Astrocyte (in vitro differentiated cells and primary cell): ENCODE measurements at places on chromosomes 6 and 20.

- DNase-seq: no peak
Measured at GRCh38 chr6:154537511-154538325, 27.2 kb upstream of the CNKSR3 start.

GRCh38 chr20:53944796-53945195 is 125.6 kb downstream of the BCAS1 start:
- DNase-seq: no peak

DNA sequence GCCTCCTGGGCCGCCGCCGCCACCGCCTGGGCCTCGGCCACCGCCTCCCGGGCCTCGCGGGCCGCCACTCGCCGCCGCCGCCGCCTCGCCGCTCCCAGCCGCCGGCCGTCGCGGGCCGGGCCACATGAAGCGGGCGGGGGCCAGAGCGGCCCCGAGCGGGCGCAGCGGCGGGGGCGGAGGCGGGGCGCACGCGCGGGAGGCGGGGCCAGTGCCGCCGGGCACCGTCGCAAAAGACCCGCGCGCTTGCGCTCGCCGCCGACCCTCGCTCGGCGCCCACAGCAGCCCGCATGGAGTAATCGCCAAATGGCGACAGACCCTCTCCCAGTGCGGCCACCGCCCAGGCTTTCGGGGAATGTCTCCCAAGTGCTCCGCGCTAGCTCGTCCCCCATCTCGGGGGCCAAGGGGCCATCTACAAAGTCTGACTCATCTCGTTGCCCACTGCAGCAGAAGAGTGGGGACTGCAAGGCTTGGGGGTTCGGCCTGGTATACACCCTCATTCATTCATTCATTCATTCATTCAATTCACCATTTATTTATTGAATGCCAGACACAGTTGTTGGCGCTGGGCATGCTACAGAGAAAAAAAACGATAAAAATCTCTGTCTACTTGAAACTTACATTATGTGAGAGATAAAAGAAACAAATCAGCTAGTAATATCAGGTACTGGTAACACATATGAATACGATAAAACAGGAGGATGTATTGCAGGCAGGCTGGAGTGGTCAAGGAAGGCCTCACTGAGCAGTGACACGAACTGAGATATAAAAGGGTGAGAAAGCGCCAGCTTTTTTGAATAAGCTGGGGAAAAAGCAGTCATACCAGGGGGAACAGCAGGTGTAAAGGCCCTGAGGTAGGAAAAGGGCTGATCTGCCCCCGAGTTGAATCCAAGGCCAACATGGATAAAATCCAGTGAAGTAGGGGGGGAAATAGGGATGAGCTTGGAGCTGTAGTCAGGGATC is at the start of gene B4GALT5:
Gene B4GALT5, minus strand, starts transcription at position 126 of the 960 bp plus-strand sequence. CDS start 188 bp downstream, outside the sequence.
- DNase-seq: peak; percentile 40

DNA sequence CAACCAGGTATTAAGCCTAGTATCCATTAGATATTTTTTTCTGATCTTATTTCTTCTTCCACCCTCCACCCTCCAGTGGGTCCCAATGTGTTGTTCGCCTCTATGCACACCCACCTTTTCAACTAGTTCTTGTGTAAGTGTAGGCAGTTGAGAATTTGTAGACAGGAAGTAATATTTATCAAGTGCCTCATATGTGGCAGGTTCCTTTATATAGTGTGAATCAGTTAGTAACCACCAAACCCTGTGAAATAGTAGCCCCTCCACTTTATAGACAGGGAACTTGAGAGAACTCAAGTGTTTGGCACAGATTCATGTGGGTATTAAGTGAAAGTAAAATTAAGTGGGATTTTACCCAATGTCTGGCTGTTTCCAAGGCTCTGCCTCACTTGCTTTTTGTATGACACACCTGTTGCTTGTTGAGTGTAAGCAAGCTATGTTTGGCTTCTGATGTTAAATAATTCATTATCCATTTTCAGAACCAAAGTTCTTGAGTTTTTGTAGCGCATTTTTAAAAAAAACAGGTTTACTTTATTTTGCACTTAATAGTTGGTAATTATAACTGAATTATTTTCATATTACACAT is 24.8 kb downstream of the AFDN start:
- DNase-seq: peak; percentile 30

DNA sequence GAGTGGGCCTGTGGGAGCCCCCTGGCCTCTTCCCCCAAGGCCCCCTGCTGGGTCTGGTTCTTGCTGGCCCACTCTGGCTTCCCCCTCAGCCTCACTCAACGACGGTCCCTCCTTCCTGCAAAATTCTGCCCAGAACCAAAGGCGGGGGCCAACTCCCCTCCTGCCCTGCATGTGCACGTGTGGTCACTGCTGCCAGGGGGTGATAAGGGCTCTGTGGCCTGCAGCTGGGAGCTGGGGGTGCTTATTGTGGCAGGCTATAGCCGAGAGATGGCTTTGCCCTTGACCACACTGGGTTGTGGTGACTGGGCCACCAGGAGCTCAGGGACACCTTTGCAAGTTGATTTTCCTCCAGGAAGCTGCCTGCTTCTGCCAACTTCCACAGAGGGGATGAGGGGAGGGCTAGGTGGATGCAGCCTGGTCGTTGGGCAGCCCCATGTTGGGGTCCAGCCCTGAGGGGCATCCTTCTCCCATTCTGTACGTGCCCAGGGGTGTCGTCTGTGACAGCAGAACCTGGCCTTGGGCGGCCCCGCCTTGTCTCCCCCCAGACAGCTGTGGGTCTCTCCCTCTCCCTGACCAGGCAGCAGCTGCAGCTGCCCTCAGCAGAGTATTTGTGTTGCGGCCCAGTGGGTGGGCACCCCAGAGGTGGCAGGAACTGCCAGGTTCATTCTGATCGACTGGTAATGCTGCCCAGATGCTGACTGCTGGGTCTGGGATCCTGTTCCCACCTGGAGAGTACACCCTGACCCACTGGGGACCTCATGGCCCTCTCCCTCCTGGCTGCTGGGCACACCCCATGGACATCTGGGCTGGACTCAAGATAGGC is 5.6 kb downstream of the TCEA2 start:
- no peak for DNase-seq

GRCh38 chr6:163941624-163941976 is 527.1 kb downstream of the QKI start:
- DNase-seq: no peak

DNA sequence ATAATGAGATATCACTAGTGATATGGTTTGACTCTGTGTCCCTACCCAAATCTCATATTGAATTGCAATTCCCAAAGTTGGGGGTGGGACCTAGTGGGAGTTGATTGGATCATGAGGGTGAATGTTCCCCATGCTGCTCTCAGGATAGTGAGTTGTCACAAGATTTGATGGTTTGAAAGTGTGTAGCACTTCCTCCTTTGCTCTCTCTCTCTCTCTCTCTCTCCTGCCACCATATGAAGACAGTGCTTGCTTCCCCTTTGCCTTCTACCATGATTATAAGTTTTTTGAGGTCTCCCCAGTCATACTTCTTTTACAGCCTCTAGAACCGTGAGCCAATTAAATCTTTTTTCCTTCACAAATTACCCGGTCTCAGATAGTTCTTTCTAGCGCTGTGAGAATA is 1002.0 kb upstream of the ADGRB3 start:
- DNase-seq: no peak

- DNase-seq: peak; percentile 66
Measured at GRCh38 chr6:32906539-32906938, 34.3 kb downstream of the HLA-DMB start.

GRCh38 chr20:37384683-37385174 is 38.8 kb downstream of the SRC start:
- DNase-seq: no peak

DNA sequence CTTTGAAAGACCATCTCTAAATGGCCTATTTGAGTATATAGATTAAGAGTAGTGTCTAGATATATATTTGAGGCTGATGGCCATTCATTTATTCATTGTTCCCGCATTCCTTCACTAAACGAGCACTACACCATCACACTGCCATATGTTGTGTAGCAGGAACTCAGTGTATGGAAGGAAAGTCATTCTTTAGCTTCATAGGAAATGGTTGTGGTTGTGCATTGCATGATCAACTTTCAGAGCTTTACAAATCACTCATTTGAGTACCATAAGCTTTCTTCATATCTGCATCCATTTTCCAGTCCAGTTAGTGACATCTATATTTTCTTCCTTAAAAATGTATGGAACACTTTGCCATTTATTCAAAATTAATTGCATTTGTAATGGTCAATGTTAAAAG is 97.9 kb downstream of the ARID1B start:
- DNase-seq: no peak

DNA sequence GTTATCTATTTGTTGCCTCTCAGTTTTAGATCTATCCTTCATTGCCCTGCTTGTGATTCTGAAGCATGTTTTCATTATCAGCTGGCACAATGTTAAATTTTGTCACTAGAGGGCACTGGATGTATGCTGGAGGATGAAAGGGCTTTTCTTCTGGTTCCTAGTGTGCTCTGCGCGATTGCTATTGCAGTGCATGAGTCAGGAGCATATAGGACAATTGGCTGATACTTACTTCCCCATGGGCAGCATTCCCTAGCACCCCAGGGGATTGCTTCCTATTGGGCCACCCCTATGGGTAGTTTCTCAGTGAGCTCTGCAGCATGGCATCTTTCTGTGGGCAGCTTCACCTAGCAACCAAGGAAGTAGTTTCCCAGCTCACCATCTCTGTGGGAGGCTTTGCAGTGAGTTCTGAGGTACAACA is 280.3 kb upstream of the SYNCRIP start:
- peak; percentile 20 for DNase-seq

DNA sequence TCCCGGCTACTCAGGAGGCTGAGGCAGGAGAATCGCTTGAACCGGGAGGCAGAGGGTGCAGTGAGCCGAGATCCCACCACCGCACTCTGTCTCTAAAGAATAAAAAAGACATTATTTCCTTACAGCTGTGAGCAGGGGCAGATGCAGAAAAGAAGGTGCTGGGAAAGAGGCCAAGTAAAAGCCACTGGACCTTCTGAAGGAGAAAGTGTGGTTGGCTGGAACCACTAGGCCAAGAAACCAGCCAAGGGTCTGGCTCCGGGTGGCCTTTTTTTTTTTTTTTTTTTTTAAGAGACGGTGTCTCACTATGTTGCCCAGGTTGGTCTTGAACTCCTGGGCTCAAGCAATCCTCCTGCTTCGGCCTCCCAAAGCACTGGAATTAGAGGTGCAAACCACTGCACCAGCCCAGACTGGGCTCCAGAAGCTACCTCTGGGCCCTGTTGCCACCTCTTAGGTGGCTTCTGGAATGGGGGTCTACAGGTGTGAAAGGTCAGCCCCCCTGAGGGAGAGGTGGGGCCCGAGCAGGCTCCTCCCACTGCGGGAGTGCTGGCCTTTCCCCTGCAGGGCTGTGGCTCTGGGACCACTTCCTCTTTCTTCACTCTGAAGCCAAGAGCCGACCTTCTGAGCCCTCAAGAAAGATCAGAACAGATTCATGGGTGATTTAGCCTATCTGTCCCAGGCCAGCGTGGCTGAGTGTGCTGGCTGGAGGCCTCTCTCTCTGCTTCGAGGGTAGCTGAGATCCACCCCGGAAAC is at the start of gene FGD2:
Gene FGD2, plus strand, starts transcription at position 595 of the 750 bp plus-strand sequence. CDS start 163 bp downstream, outside the sequence.
- DNase-seq: no peak

- no peak for DNase-seq
Measured at GRCh38 chr6:115898246-115898645, 162.4 kb downstream of the FRK start.

DNA sequence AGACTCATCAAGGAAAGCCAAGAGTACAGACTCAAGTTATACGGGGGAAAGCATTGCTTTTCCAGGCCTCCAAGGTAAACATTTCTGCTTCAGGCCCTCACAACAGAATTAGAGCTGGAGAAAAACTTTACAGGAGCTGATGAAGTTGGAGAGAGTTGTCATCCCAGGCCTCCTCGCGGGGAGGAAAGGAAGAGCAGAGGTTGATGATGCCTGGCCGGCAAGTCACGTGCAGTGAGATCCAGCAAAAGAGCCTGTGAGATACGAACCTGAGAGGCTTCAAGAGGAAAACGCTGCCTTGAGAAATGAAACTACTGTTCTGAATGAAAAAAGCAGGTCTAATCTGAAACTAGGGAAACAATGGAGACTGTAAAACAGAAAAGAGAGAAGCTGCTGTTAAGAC is 122.9 kb downstream of the FAM120B start:
- DNase-seq: no peak

DNA sequence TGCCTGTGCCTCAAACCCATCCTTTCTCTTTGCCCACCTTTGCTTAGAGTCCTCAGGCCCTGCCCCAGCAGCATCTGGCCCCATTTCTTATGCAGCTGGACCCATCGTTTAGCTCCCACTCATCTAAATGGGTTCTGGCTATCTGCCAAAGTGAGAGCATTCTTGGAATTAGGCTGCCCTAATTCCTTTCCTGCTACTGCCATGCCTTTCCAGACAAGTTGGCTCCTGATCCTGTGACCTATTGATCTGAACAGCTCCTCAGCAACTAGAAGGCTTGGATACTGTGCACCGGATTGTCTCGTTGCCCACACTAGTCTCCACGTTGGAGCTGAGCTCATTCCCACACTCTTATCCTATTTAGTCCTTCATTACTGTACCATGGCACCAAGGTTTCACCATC is 22.9 kb downstream of the DZANK1 start:
- peak; percentile 18 for DNase-seq

DNA sequence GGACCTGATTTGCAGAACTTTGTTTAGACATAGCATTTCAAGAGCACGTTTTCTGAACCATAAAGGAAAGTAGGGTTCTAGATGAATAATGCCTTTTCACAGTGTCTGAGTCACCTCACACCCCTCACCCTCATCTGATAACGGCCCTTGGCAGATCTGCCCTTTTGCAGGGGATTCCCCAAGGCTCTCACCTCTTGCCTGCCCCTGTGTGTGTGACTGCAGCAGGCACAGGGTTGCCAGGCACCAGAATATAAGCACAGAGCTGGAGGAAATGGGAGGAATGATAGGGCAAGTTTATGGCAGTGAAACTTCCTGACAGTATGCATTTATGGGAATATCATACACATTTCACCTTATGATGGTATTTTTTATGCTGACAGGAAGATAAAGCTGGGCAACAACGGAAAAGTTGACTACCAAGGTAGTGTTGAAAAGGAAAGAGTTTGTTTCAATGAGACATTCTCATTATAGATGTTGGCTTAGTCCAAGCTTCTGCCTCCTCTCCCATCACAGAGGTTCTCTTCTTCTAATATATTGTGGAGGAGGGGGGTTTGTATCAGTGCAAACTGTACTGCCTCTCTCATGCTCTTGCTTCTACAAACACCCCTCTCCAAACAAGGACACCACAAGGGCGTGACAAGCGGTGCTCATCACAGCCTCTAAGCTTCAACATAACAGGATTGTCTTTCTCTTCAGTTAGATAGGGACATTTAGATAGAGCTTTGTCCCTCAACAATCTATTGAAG is 101.5 kb upstream of the BACH2 start:
- DNase-seq: peak; percentile 17
